ENCODE measurements at places on chromosomes 2 and 18.

- DNase-seq: no peak
These were observed 87.7 kb upstream of the CXCR4 start for GRCh38 chr2:136205615-136206014.

- peak; percentile 23 for DNase-seq
These were observed 24.5 kb downstream of the DARS1 start for GRCh38 chr2:135960656-135961551.

GRCh38 chr2:170216981-170217380, 39.0 kb downstream of the MYO3B start:
- DNase-seq: no peak

DNA sequence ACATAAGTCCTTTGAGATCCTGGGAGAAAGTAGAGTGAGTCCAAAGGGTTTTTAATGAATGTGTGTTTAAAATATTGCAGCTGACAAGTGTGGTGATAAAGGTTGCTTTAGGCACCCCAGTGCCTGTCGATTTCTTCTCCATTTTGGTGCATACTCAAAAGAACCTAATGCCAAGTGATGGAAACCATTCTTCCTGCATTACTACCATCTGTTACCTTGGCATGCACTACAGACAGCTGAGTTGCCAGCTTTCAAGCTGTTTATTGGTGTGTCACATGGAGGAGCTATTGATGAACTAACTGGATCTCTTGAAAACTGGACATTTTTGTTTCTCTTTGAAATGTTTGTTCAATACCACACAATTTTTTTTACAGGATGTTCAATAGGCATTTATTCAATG, 350.0 kb downstream of the AKAIN1 start:
- DNase-seq: no peak

GRCh38 chr2:64819774-64820688, 166.3 kb upstream of the SERTAD2 start:
- no peak for DNase-seq

- no peak for DNase-seq
These were observed 4.6 kb upstream of the D2HGDH start for GRCh38 chr2:241729868-241730267.

- no peak for DNase-seq
These were observed 91.9 kb upstream of the FOSL2 start for GRCh38 chr2:28300485-28301341.

- DNase-seq: no peak
These were observed 902.6 kb upstream of the GCFC2 start for GRCh38 chr2:76613330-76613729.

GRCh38 chr2:20218331-20219320, 6.3 kb downstream of the SDC1 start:
- DNase-seq: no peak

DNA sequence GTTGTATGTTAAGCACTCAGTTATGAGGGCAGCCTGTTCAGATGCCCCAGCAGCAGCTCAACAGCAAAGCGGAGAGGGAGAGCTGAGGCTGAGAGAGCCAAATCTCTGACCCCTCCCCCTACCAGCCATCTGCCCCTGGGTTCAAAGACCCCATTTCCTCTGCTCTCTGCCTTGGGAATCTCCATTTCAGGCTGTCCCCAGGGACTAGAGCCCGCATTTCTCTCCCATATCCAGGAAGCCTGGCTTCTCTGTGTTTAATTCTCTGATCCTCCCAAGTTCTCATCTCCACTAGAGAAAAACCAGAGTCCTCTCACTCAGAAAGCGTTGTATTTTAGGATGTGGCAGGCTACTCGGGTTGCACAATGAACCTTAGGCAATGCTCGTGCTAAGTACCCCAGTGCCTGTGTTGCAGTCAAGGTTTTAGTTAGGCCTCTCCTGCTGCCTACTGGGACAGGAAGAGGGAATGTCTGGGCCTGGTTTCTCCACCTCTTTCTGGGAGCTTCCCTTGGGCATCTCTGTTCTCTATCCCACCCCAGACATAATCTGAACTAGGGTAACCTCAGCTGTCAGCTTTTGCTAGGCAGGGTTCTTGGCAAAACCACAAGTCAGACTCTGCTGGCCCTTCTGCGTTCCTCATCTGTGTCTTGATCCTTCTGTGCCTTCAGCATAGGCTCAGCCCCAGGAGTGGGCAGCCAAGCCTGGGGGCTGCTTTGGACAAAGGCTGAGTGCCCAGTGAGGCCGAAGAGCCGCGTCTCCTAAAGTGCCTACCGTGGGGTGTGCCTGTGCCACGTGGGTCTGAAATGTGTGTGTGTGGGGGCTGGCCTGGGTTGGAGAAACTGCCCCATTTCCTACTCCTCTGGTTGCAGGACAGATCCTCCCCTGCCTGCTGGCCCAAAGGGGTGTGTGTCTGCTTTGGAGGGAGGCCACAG, 96.8 kb downstream of the STPG4 start:
- no peak for DNase-seq

- no peak for DNase-seq
These were observed 36.2 kb downstream of the PNO1 start for GRCh38 chr2:68193787-68194372.

- no peak for DNase-seq
These were observed 316.1 kb upstream of the MYT1L start for GRCh38 chr2:2647141-2647541.

GRCh38 chr2:98465456-98466226, 21.0 kb downstream of the INPP4A start:
- peak; percentile 94 for DNase-seq

- no peak for DNase-seq
These were observed 26.2 kb downstream of the STK39 start for GRCh38 chr2:168220965-168221819.

DNA sequence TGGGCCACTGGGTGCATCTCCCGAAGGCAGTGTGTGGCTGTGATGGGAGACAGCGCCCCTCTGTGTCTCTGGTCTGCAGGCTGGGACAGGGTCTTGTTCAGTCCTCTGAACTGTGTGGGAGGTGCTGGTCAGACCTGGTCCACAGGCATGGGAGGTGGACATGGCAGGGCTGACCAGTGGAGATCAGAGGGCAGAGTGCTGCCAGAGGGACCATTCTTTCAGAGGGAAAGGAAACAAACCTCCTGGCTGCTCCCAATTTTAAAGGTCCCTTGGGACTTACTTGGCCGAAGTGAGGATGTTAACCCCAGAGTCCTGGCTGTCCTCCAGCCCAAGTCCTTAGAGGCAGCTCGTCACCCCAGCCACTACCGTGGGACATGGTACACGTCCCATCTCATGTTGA, 4.0 kb downstream of the CAPN13 start:
- no peak for DNase-seq

DNA sequence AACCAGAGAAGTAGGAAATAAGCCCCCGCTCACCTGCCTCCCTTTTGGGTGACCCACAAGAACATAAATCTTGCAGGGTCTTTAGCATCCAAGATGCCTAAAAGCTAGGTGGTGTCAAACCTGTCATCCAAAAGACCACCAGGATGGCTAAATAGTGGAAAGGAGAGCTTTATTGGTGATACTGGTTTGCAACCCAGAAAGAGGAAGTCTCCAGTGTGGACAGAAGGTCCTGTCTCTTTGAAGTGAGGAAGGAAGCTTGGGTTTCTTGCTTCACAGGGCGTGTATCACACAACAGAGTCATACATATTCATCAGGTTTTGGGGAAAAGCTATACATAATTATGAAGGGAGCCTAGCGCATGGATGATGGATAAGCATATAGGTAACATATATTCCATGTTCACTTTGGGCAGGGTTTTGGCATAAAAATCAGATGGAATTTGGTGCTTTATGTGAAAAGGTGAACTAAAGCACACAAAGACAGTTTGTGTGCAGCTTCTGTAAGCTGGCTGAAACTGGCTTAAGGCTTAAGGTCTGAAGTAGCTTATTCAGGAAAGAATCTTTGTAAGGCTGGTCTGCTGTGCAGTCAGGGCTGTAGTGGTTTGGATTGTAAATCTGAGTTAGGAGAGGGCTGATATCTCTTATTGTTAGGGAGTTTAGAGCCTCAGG, 102.2 kb upstream of the MSH2 start:
- no peak for DNase-seq

DNA sequence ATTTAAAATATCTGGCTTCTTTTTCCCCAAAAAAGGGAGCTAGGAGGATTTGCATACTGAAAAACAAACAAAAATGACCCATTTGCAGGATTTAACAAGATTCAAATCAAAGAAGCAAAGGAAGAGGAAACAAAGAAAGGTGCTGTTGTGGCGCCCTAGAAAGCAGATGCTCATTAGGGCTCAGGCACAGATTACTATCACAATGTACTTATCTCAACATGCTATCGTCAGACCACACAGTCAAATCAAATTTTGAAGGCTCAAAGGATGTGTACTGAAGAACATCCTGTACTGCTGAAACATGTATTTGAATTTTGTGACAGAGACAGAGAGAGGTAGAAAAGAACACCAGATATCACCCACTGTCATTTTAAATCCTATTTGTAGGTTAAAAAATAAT, 10.9 kb downstream of the RBMS1 start:
- no peak for DNase-seq

DNA sequence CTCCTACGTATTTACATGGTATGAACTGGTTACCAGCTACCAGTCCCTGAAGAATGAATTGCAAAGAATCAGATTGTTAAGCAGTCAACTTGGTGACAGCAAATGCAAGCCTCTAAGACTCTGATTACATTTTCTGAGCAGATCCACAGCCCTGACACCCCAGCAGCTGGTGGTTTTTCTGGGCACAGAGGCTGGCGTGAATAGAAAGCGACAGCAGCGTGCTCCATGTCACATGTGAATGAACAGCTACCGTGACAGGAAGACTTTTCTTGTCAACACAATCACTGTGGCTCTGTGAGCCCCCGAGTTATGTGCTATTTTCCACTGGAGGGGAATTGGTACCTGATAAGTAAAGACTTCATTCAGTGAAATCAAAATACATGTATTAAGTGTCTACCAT, 93.2 kb upstream of the CBLN2 start:
- DNase-seq: no peak

DNA sequence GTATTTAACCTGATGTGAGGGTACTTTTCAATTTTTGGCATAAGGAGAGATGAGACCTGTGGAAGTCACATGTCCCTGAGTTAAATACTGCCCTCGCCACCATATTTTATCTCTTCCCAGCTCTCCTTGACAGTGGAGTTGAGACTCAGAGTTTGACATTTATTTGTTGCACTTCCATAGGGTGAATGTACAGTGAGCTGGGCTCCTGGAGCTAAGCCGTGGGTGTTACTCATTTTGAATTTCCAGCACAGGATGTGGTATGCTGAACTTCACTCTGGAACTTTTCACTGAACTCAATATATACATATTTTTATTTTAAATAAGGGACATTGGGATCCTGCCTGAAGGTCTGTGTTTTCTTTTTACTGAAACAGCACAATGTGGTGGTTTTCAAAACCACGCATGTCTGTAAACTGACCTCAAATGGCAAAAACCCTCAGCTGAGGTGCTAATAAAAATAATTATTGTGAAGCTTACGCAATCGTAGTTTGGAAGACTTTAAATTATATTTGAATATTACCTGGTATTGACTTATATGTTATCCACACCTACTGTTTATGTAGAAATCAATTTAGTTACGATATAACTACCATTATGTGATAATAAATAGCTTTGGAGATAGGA, 12.1 kb downstream of the RNF144A start:
- DNase-seq: no peak

GRCh38 chr2:147165697-147166382, 679.0 kb upstream of the ACVR2A start:
- no peak for DNase-seq

DNA sequence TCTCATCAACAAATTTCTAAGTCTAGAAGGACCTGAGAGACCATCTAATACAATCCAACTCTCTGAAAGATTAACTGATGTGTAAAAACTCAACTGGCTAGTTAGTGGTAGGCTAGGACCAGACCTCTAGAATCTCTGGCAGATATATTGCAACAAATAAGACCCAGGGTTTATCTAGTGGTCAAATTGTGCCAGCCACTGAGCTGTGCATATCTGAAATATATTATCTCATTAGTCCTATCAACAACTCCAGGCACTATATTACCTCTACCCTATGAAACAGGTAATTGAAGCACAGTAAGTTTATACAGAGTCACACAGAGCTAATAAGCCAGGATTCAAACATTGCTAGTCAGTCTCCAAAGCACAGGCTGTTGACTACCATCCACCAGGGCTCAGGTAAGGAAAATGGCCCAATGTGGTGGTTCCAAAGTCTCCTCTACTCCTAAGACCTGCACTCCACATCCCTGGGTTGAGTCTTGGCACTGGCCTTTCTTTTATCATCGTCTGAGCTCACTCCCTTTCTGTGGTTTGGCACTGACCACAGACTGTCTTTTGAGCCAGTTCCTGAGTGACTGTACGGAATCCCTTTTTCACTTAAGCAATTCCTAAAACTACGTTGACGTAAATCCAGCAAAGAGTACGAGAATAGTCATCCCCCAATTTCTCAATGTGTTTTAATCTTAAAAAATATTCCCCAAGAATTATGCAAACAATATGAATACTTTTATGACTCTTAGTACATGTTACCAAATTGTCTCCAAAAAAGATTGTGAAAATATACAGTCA, 11.9 kb upstream of the PID1 start:
- DNase-seq: peak; percentile 37

DNA sequence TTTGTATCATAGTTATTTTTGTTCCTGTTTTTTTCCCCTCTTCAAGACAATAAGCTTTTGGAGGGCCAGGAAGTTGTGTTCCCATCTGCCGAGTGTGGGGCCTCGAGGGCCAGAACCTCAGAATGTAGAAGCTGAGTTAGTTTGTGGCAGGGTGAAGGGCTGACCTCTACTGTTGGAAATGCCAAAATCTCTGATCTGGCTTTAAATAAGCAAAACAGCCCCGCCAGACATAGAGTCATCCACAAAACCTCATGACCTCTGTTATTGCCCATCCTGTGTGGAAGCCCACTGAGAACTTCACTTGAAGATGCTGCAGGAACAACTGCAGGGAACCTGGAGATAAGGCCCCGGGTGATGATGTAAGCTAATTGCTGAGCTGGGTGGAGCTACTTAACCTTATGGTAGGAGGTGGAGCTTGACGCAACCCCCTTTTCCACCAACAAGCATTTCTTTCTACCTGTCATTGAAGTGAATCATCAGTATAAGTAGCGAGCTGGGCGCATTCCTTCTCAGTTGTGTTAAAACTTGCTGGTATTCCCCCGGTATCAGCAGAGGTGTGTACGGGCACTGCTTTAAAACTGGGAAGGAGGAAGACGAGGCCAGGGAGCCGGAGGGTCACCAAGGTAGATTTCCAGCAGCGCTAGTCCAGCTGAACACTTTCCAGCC, 177.2 kb downstream of the NEDD4L start:
- no peak for DNase-seq

- DNase-seq: no peak
These were observed 1.6 kb downstream of the DLGAP1 start for GRCh38 chr18:4453567-4453873.

GRCh38 chr18:13452871-13453680, 234.5 kb downstream of the LDLRAD4 start:
- DNase-seq: no peak

- DNase-seq: no peak
These were observed 669 bp downstream of the MARCHF7 start for GRCh38 chr2:159712929-159713420.

Measured in CD8-positive, alpha-beta T cell (primary cell).